ENCODE measurements at places on chromosomes 11 and 22.

GRCh38 chr22:47112582-47112965 lies 350.1 kb downstream of the TBC1D22A start:
- H3K27ac ChIP-seq = no peak overlapping the region
- DNase-seq = no peak
- H3K36me3 ChIP-seq = no peaks in the 10 kb centered on the region
- no peaks in the 10 kb centered on the region for H3K4me1 ChIP-seq

DNA sequence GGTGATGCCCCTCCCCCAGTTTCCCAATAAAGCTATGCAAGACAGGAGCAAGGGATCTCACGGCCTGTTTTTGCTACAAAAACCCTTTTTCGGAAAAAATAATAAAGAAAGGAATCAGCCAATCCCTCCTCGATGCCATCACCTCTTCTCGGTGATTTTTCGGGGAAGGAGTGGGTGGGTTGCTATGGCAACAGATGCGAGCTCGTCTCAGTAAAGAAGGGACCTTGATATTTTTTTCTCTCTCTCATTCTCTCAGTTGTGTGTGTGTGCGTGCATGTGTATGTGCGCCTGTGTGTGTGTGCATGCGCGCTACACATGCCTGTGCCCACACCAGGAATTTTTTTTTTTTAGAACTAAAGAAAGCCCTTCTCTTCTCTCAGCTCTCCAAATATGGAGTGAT lies 3.8 kb upstream of the NPAS4 start:
- H3K4me3 ChIP-seq = no peak overlapping the region
- no peak for DNase-seq
- H3K36me3 ChIP-seq = no peaks in the 10 kb centered on the region
- peaks cover 21% of the 10 kb centered on the region for H3K4me1 ChIP-seq
- H3K27ac ChIP-seq = no peak overlapping the region

- H3K27ac ChIP-seq = no peak overlapping the region
- no peaks in the 10 kb centered on the region for H3K27me3 ChIP-seq
- no peaks in the 10 kb centered on the region for H3K4me1 ChIP-seq
- H3K4me3 ChIP-seq = no peak overlapping the region
- DNase-seq = no peak
Observed at GRCh38 chr11:17171916-17172315, 35.9 kb downstream of the PIK3C2A start.

DNA sequence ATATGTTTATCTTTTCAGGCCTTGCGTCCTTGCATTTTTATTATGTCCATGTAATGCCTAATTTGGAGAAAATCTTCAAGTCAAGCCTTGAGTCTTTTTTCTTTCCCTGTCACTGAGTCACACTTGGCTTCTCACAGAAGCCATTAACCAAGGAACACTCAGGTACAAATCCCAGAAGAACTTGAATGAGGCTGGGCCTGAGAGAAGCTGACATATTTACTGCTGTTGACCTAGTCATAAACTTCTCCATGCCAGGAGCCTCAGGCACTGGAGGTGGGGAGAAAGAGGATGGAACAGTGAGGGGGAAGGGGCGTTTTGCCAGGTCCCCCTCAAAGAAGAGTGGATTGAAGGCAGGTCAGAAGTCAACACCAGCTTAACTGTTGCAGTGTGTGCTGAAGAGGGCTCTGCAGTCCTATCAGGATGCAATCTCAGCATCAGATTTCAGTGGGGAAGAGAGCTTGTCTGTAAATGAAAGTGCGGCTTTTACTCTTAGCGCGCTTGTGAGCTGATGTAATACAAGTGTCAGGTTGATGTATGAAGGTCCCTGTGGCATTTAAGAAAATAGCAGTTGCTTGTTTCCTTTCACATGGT lies 526.0 kb downstream of the ETS1 start:
- DNase-seq = no peak
- peaks cover 3% of the 10 kb centered on the region for H3K27me3 ChIP-seq
- H3K4me3 ChIP-seq = no peak overlapping the region

GRCh38 chr11:20668131-20668809 lies 1.1 kb upstream of the NELL1 start:
- peaks cover 67% of the 10 kb centered on the region for H3K27me3 ChIP-seq
- H3K36me3 ChIP-seq = no peaks in the 10 kb centered on the region
- no peak for DNase-seq
- H3K4me1 ChIP-seq = peaks cover 6% of the 10 kb centered on the region
- H3K4me3 ChIP-seq = no peak overlapping the region

Data from activated CD4-positive, alpha-beta T cell treated with anti-CD3 and anti-CD28 coated beads, Interleukin-2, amount 10 ng/mL, durations not matched to agents 7 days and 5 days (primary cell).